ENCODE measurements at places on chromosomes 6 and 20. TPM values are rescaled to one million over a fixed set of nuclear protein-coding genes. Genes with fewer than 3 reads are reported as not detected.

PLCB4 gene
- 3.2 TPM for polyA plus RNA-seq

SLC13A3 gene
- polyA plus RNA-seq = 15.4 TPM

ARFGEF3 gene
- 5.6 TPM for polyA plus RNA-seq

SNPH gene
- 0.98 TPM for polyA plus RNA-seq

ULBP3 gene
- polyA plus RNA-seq = 1.8 TPM

CLDN20 gene
- not detected for polyA plus RNA-seq

CAP2 gene
- 6.4 TPM for polyA plus RNA-seq

RAET1E gene
- not detected for polyA plus RNA-seq

FAM110A gene
- 10.1 TPM for polyA plus RNA-seq

PPIL6 gene
- 0.19 TPM for polyA plus RNA-seq

CDSN gene
- not detected for polyA plus RNA-seq

NKX2-4 gene
- 0.12 TPM for polyA plus RNA-seq

THEMIS gene
- polyA plus RNA-seq = not detected

TRMT11 gene
- polyA plus RNA-seq = 19.7 TPM

FAM83C gene
- polyA plus RNA-seq = not detected

HTR1B gene
- 1.7 TPM for polyA plus RNA-seq

RAE1 gene
- 44.9 TPM for polyA plus RNA-seq

BFSP1 gene
- polyA plus RNA-seq = 1.5 TPM
